Left lung (tissue), 14 donors: ENCODE measurements at places on chromosomes 1 and 21.

DNA sequence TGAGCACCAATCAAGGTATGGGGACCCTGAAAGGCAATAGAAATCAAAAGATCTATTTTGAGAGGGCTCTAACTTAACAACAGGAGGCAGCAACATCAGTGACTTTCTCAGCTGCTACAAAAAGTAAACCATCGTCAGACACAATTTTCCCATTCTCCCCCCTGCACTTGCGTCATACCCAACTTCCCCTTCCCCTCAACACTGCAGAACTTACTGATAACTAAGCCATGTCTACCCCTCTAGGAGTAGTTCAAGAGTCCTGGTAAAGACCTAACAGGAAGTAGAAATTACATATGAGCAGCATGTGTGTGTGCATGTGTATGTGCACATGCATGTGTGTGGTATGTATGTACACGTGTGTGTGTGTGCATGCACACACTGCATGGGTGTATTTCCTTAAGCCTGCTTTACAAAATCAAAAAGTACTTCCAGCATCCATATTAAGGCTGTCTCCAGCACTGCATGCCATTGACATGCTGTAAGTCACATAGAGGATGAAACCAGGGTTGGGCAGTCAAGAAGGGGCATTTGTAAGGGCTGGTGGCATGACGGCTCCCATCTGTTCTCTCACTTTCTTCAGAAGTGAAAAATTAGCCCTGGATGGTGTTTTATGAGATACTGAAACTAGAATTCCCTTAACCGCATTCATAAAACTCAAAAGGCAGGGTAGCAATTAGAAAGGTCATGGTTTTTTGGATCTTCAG lies 460.1 kb upstream of the RUNX1 start:
- no peak for DNase-seq

DNA sequence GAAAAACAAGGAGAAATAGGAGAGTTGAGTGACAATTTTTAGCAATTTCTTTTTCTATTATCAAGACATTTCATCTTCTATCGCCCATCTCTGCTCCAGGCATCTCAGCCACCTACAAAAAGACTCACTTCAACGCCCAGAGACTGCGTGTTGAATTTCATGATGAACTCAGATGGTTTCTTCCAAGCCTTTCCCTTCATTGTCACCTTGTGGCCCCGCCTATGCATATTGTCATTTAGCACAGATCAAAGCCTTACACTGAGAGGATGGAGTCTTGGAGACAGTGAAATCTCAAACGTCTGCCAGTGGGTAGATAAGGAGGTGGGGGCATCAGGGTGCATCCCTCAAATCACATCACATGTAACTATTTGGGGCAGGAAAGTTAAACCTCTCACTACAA lies 319.4 kb downstream of the SIPA1L2 start:
- DNase-seq, result no peak

GRCh38 chr21:32364387-32364786 lies 28.4 kb downstream of the URB1 start:
- no peak for DNase-seq

GRCh38 chr1:228752675-228753265 lies 17.5 kb downstream of the RHOU start:
- no peak for DNase-seq

GRCh38 chr21:37748351-37748750 lies 167.9 kb downstream of the KCNJ6 start:
- no peak for DNase-seq

GRCh38 chr21:43624339-43624738 lies 34.9 kb downstream of the HSF2BP start:
- DNase-seq, result no peak

DNA sequence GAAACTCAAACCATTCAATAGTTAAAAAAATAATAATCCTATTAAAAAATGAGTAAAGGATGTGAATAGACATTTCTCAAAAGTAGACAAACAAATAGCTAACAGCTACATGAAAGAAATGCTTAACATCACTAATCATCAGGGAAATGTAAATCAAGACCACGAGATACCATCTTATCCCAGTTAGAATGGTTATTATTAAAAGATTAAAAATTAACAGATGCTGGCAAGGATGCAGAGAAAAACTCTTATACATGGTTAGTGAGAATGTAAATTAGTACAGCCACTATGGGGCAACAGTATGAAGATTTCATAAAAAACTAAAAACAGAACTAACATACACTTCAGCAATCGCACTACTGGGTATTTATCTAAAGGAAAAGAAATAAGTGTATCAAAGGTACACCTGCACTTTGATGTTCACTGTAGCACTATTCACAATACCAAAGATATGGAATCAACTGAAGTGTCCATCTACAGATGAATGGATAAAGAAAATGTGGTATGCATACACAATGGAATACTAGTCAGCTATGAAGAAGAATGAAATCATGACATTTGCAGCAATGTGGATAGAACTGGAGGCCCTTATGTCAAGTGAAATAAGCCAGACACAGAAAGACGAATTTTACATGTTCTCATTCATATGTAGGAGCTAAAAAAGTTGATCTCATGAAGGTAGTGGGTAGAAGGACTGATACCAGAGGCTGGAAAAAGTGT lies 117.9 kb downstream of the ACBD6 start:
- DNase-seq, result no peak

DNA sequence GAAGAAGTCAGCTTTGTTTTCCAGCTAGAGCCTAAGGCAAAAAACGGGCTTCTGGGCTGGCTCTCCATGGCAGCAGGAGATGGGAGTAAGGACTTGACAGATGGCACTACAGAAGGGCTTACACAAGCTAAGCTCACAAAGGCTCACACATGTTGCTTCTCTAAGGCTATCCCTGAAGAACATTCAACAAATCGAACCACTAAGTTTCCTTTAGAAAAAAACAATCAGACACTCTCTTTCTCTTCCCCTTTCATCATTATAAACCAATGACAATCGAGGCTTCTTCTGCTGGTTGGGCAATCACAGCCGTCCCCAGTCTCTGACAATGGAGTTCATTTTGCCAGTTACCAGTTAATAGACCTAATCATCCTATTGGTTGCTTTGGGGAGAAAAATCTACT lies 40.5 kb downstream of the TRIT1 start:
- DNase-seq, result no peak

DNA sequence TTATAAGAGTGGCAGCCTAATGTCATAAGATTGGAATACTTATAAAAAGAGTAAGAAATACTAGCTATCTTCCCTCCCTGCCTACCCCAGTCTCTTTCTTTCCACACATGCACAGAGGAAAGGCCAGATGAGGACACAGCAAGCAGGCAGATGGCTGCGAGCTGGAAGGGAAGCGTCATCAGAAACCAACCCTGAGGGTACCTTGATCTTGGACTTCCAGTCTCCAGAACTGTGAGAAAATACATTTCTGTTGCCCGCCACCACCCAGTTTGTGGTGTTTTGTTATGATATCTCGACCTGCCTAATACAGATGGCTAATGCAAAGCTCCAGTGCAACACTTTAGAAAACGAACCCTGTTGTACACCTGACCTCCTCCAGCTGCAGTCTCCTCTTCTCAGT lies 2.3 kb upstream of the OR2C3 start:
- DNase-seq, result no peak

GRCh38 chr1:15680131-15680530 lies 4.0 kb upstream of the PLEKHM2 start:
- no peak for DNase-seq

DNA sequence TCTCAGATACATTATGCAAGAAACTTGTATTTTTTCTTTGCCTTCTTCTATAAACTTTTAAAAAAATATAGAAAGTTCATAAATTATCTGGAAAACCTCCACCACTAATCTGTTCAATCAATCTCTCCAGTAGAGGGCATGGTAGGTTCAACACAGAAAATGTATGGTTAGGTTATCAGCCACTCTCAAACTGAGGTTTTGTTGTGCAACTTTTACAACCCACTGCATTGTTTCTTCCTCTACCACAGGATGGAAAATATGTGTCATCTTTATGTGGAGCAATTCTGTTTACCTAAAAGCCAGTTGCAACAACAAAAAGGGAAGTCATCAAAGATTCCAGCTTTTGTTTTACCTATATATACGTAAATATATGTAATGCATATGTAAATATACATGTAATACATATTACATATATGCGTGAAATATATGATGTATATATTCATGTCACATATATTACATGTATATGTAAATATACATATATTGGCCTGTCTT lies 3.0 kb upstream of the RGS2 start:
- DNase-seq, result no peak

GRCh38 chr1:230797942-230798365 lies 50.8 kb downstream of the CAPN9 start:
- DNase-seq, result no peak

DNA sequence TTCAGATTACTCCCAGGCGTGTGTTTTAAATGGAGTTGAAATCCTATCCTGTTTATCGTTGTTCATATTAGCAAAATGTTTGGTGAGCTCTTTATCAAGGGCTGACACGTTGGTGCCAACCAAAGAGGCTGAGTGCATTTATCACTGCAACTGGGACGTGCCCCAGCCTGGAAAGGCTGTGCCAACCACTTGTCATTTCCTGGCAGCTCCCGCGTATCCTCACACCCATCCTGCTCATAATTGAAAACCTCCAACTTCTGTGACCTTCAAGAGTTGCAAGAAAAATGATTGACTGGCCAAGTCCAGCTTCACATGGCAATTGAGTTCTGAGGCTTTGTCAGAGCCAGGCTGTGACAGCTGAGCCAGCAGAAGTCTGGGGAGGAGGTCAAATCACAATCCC lies 43.7 kb upstream of the KCNA3 start:
- no peak for DNase-seq

DNA sequence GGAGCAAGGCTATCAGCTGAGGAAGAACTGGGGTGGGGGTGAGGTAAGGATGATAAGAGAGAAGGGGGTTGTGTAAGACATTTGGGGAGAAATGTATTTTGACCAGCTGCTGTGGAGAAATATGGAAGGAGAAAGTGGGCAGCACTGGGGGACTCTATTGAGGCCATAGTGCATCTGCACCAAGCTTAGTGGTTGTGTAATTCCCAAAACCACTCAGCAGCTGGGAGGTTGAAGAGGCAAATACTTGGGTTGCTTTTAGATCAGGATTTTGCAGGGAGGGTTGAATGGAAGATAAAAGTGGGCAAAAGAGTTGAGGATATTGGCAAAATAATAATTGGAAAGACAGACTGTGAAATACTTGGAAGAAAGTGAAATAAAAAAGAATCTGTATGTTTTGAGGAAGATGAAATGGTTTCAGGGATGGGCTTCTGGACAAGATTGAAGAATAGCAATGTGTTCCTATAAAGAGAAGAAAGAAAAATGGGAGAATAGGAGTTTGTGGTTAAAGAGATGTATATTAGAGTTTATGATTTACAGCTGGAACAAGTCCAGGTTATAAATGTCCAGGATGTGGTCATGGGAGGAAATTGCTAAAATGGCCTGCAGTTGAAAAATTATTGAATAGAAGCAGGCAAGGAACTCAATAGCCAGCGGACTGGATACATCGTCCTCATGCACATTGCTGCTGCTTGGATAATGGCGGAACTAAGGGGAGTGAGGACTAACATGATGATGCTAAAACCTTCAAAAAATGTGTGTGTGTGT lies 162.7 kb downstream of the DNM3 start:
- DNase-seq, result no peak

- no peak for DNase-seq
Measured at GRCh38 chr21:46212721-46213484, 15.7 kb downstream of the LSS start.

DNA sequence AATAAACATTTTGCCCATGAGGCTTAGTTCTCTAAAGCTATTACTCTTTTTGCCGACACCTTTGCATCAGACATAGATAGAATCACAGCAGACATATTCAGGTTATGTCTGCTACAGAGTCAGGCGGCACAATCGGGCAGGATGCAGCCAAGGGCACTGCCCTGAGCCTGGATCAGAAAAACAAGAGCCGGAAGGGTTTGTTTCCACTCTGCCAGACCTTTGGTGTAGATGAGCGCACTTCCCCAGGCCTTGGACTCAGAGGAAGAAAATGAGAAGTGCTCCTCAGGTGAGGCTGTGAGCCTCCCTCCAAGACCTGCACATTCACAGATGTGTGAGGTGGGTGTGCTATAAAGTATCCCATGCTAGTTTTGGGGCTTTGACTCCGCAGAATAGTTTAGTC lies 43.7 kb downstream of the GNG12 start:
- DNase-seq, result no peak

- DNase-seq, result no peak
Measured at GRCh38 chr1:243267914-243268653, 12.2 kb downstream of the SDCCAG8 start.

DNA sequence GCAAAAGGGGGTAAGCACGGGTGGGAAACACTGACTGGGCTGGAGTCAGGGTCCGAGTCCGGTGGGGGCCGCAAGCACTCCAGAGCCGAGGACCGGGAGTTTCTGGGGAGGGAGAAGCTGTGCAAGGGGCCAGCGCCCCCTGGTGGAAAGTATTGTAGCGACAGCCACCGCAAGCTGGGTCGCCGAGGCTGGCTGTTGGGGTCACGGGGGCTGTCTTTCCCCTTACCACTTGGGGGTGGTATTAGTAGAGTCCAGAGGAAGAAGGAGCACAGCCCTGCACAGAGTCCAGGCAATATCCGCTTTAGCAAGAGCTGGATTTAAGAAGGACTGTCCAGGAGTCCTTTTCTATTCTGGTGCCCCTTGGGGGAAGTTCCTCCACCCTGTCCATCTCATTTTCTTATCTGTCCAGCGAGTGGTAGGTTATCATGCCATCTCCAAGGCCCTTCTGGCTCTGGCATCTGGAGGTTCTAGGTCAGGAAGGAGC lies 17.9 kb upstream of the ETV3 start:
- peak; percentile 71 for DNase-seq

DNA sequence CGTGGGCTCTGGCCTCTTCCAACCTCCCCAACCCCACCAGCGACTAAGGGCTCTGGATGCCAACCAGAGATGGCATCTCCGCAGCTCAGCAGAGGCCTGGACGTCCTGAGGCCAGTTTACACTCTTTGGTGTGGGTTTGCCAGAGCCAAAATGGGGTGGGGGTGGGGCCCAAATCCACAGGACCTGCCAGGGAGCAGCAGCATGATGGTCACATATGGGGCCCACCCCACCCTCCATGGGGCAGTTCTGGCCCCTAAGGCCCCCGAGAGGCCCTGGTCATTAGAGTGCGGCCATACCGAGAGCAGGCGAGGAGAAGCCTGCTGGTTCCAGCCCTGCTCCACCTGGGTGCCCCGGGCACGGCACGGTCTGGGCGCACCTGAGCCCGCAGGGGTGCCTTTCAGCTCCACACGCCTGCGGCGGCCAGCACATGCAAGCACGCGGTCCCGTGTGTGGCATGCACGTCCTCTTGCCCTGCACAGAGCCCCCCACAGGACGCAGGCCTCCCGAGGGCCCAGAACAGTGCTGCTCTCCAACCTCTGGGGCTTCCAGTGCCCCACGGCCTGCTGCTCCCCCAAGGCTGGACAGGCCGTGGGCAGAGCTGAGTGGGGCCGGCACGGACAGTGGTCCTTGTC lies 4.8 kb downstream of the C1QTNF12 start:
- no peak for DNase-seq

GRCh38 chr21:36297938-36298572 lies 21.9 kb upstream of the MORC3 start:
- DNase-seq, result peak; percentile 2

DNA sequence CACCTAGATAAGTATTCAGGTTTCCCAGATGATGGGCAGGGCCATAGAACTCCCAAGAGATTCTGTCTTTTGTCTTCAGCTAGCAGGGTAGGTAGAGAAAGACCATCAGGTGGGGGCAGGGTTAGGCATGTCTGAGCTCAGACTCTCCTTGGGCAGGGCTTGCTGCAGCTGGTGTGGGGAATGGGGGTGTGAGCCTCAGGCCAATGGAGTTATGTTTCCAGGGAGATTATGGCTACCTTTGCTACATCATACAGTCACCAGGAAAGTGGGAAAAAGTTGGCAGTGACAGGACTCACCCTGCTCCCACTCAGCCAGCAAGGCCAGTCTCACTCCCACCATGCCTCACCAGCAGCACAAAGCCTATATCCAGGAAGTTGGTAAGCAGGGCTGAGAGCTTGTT lies 77.8 kb downstream of the DRAM2 start:
- DNase-seq, result no peak
